Forelimb muscle (tissue), 1 donor: ENCODE measurements at places on chromosomes 7 and 10. TPM values are rescaled to one million over a fixed set of nuclear protein-coding genes. Genes with fewer than 3 reads are reported as not detected.

The TMEM176B gene
- 14.4 TPM for polyA plus RNA-seq

- no peak for DNase-seq
Measured at GRCh38 chr7:16960337-16960965, 78.7 kb upstream of the AGR3 start.

The SFRP5 gene
- 1.1 TPM for polyA plus RNA-seq

- DNase-seq: no peak
Measured at GRCh38 chr10:97311111-97311626, 7.9 kb upstream of the FRAT1 start.

DNA sequence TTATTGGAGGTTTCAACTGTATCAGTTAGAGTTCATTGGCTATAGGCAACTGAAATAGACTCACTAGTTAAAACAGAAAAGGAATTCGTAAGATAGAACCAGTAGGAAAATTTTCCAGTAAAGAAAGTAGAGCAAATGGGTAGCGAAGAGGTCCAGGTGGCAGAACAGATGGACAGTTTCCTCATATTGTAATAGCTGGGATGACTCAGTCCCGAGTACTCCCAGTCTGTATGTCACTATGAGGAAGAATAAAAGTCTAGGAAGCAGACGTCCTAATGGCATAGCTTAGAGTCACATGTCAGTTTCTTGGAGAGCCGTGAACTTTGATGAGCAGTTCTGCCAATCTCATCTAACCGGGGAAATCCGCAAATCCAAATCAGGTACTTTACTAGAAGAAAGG is 95.3 kb downstream of the RNF32 start:
- DNase-seq: no peak

The CPED1 gene
- polyA plus RNA-seq: 8.4 TPM

- no peak for DNase-seq
Measured at GRCh38 chr10:86723009-86723408, 33.4 kb upstream of the BMPR1A start.

DNA sequence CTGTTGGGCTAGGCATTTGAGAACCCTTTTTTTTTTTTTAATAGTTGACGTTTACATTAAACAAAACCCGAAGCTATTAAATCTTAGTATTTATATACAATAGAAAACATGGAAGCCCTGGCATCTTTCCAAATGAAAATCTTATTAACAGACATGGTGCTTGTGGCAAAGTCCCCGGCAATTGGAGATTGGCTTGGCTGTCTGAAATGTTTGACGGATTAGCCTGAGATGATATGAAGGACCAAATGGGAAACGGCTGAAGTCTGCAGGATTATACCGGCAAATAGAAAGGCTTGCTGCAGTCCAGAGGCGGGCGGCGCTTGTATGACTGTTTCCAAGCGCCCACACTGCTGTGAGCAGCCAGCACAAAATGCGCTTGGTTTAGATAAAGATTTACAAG is 105.6 kb downstream of the BUB3 start:
- no peak for DNase-seq

The KNDC1 gene
- polyA plus RNA-seq: 6.6 TPM

The ACTR1A gene
- 73.9 TPM for polyA plus RNA-seq

DNA sequence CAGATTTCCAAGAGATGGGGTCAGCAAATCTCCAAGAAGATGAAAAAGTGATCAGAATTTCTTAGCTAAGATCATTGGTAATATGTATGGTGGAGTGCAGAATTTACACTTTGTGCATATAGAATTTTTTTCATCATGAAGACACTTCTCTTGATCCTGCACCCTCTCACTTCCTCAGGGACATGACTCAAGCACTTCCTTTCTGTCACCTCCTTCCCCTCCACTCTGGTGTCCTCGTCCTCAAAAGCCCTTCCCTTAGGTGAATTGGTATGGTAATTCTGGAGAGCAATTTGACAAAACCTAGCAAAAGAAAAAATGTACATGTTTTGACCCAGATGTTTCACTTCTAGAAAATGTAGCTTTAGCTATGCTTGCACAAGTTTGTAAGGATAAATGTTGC is 18.1 kb downstream of the CALN1 start:
- no peak for DNase-seq

The PMS2 gene
- 12.1 TPM for polyA plus RNA-seq

- no peak for DNase-seq
Measured at GRCh38 chr7:42662862-42663261, 249.0 kb downstream of the C7orf25 start.

The PKD2L1 gene
- polyA plus RNA-seq: not detected

The PTF1A gene
- not detected for polyA plus RNA-seq

The LOXL4 gene
- 9.5 TPM for polyA plus RNA-seq

- DNase-seq: no peak
Measured at GRCh38 chr10:15310776-15311568, 60.1 kb downstream of the FAM171A1 start.

The ETV1 gene
- 11.0 TPM for polyA plus RNA-seq

DNA sequence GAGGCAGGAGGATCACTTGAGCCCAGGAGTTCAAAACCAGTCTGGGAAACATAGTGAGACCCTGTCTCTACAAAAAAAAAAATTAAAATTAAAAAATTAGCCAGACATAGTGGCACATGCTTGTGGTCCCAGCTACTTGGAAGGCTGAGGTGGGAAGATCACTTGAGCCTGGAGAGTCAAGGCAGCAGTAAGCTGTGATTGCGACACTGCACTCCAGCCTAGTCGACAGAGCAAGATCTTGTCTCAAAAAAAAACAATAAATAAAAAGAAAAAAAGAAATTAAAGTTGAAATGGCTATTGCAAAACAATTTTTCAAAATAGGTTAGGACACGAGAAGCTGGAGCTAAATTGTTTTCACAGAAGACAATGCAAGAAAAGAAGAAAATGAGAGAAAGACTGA is 379.0 kb upstream of the RNF32 start:
- DNase-seq: no peak

The LIPM gene
- polyA plus RNA-seq: not detected

The CTAGE8 gene
- polyA plus RNA-seq: 0.75 TPM
